ENCODE measurements at places on chromosomes 2 and 18.

GRCh38 chr2:174312581-174313234 lies 22.0 kb upstream of the SP9 start:
- no peak for DNase-seq

DNA sequence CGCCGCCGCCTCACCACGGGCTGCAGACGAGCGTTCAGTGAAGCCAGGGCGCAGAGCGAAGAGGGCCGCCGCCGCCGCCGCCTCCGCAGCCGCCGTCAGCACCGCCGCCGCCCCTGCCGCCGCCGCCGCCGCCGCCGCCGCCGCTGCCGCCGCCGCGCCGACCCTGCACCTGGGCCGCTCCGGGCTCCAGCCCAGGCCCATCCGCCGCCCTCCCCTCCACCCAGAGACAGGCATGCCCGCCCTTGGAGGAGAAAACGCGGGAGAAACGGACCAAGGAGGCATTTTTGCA lies 3.0 kb downstream of the POU3F3 start:
- DNase-seq: no peak

- DNase-seq: no peak
Measured at GRCh38 chr18:48030616-48031480, 100.4 kb upstream of the SMAD2 start.

DNA sequence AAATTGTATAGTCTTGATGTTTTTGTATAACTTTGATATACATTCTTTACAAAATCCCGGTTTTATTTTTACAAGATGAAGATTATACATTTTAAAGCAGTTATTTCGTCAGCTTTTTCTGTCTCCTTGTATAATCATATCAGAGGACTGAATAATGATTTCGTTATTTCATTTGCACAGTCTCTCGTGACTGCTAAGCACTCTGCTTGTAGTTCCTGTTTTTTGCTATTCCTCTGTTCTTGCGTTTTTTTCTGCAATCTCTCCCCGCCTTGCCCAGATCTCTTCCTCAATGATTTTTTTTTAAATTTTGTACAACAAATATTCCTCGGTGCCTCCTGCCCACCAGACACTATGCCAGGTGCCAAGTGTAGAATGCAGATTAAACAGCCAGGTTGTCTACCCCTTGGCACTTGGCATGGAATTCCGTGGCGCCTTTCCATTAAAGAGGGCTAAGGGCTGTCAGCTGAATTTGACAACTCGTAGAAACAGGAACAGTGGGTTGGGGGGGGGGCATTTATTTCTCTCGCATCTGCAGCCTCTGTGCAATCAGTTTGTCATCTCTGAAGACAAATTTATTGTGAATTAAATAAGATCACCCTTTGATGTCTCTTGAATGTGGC lies 69.6 kb downstream of the KLHL29 start:
- no peak for DNase-seq

- DNase-seq: no peak
Measured at GRCh38 chr18:74453642-74454198, 3.4 kb downstream of the DIPK1C start.

GRCh38 chr2:234608946-234609345 lies 112.1 kb upstream of the ARL4C start:
- no peak for DNase-seq

- DNase-seq: no peak
Measured at GRCh38 chr2:106537047-106537446, 49.9 kb downstream of the CD8B2 start.

- DNase-seq: no peak
Measured at GRCh38 chr2:117537032-117537431, 277.5 kb upstream of the DDX18 start.

- no peak for DNase-seq
Measured at GRCh38 chr2:205995260-205995659, 90.7 kb downstream of the INO80D start.

GRCh38 chr18:370751-371608 lies 103.1 kb upstream of the THOC1 start:
- no peak for DNase-seq

GRCh38 chr2:20231159-20231558 lies 6.2 kb upstream of the SDC1 start:
- no peak for DNase-seq

DNA sequence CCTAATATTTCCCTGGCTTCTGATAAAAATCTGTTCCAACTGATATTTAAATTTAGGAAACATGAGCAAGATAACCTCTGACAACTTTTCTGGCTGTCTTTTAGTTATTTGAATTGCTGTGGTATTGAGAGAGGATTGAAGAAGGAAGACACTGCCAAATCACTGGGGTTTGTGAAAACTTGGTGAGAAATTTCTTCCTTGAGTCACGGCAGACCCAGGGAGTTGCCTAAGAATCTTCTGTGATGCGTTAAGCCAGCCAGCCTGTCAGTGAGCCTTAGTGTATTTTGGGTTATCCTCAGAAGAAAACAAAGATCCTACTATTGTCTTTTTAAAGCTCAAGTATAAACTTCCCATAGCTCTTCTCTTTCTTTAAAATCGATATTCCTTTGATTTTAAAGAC lies 17.5 kb upstream of the DOK6 start:
- DNase-seq: no peak

DNA sequence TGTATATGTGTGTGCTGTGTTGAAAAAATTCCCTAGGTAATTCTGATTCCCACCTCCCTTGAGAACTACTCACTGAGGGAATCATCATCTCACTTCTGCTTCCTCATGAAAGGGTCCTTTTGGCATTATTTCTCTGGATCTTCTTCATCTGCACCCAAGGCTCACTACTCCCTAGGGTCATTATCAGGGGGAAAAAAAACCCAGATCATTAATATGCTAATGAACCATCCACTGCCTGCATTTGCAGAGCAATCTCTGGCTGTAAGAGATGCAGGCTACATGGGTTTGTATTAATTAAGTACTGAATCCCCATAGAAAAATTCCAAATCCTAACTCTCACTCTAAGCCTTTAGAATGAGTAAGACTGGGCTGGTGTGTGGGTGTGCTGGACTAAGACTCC lies 68.0 kb upstream of the IGFBP5 start:
- no peak for DNase-seq

GRCh38 chr18:13178976-13179375 lies 39.6 kb upstream of the LDLRAD4 start:
- no peak for DNase-seq

GRCh38 chr2:20424300-20425290 lies 22.3 kb upstream of the RHOB start:
- DNase-seq: peak; percentile 32

DNA sequence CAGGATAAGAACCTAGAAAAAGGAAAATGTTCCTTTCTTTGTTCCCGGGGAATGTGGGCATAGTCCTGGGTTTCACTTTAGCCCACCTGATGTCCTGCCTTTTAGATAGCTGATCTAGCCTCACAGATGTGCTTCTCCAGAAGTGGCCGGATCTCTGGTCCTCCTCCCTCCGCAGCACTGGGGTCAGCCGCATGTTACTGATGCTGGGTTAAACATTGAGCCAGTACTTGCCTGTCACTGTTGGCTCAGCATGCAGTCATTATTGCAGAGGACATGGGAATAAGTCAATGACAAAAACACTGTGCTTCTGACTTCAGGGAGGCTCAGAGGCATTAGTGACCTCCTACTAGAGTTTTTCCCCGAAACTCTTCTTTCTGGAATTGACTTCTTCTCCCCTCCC lies 27.6 kb downstream of the NCK2 start:
- no peak for DNase-seq

- no peak for DNase-seq
Measured at GRCh38 chr2:171651667-171652415, 35.4 kb upstream of the DYNC1I2 start.

DNA sequence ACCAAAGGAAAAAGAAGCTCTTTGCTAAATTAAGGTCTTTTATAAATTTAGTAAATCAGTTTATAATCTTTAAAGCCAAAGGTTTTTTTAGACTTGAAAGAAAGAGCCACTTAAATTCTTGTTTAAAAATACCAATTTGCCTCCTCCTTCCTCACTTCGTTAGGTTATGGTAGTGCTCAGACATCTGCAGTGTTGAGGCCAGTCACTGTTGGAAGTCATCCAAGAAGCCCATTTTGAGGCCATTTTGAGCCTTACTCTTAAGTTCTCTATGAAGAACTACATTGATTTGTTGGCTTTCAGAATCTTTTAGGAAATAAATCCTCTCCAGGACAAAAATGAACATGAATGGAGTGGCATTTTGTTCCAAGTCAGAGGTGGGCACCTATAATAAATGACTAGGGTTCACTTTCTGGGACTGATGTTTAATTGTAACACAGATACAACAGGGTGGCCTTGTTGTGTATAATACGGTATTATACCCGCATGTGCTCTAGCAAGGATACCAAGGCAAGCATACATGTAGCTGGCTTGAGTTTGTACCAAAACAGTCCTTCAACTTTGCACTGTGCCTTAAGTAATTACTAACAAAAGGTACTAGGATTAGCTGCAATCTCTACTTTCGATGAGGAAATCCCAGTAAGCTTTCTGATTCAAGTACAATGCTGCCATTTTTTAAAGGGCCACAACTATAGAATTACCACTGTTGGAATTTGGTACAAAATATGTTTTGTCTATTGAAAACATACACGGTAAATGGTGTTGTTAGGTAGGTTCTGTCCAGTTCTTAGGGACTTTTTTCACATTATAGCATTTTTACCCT lies 22.8 kb downstream of the SLC66A3 start:
- no peak for DNase-seq

DNA sequence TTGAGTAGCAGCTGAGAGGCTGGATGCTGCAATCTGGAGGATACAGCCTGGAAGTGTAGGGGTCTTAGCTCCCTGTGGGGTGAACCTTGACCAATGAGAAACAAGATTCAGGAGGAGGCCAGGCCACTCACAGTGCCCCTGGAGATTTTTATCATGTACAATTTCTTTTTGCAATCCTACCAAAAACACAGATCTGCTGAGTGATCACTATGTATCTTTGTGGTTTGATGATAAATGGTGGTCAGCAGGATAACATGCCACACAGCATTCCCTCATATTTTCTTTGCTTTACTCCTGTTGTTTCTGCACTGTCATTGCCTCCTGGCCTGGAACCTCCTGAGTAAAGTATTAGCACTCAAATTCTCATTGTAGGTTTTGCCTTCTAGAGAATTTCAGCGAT lies 357.9 kb downstream of the THSD7B start:
- no peak for DNase-seq

DNA sequence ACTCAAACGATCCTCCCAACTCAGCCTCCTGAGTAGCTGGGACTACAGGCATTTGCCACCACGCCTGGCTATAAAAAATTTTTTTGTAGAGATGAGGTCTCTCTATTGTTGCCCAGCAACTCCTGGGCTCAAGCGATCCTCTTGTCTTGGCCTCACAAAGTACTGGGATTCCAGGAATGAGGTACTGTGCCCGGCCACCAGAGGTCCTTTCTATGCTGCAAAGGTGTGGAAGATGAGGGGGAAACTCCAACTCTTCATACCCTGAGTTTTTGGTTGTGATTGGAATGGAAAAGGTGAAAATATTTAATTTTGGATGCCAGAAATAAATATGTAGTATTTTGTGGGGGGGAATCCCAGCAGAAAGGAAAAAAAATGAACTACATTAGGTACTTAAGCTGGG lies 36.0 kb downstream of the MRPL33 start:
- DNase-seq: no peak

- no peak for DNase-seq
Measured at GRCh38 chr2:29894822-29895614, 26.4 kb downstream of the ALK start.

- DNase-seq: no peak
Measured at GRCh38 chr2:47628904-47629303, 154.0 kb upstream of the MSH6 start.

GRCh38 chr2:222127660-222128059 lies 171.1 kb downstream of the PAX3 start:
- no peak for DNase-seq

DNA sequence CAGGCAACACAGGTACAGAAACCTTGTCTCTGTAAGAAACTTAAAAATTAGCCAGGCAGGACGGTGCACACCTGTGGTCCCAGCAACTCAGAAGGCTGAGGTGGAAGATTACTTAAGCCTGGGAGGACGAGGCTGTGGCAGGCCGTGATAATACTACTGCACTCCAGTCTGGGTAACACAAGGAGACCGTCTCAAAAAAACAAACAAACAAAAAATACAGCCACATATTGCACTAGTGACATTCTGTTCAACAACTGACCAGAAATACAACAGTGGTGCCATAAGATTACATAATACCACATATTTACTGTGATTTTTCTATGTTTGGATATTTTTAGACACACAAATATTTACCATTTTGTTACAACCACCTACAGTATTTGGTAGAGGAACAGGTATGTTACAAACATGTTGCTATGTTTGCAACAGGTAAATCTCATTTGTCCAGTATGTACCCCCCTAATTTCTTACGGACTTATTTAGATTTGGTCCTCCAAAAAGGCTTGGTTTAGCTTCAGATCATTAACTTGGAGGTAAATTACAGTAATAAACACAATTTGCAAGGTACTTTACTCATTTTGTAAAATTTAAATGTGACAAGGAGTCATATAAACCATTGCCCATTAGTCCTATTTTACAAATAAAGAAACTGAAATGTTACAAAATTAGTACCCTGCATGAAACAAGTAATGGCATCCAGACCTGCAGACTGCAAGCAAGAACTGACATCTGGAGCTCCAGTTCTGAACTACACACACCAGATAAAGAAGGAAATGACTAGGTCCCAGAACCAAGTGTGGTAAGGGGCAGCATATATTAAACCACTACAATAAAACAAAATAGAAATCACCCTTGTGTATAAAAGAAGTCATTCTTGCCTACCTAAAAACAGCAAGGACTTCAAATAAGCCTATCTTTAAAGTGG lies 36.8 kb downstream of the TRIP12 start:
- no peak for DNase-seq

DNA sequence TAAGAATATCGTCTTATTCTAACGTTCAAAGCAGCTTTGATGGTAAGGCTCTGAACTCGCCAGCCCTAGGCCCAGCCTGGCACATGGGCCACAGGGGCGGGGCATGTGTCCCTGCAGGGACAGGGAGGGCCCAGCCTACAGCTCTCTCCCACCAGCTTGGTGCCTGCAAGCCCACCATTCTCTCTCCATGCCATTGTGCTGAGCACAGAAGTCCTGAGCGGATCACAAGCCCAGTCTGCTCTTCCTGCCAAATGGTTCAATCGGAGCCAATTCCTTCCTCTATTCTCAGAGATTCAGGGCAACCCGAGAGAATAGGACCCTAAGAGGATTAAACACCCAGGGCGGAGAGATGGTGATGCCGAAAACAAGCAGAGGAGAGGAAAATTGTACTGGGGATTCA lies 50.3 kb upstream of the APCDD1 start:
- peak; percentile 15 for DNase-seq

DNA sequence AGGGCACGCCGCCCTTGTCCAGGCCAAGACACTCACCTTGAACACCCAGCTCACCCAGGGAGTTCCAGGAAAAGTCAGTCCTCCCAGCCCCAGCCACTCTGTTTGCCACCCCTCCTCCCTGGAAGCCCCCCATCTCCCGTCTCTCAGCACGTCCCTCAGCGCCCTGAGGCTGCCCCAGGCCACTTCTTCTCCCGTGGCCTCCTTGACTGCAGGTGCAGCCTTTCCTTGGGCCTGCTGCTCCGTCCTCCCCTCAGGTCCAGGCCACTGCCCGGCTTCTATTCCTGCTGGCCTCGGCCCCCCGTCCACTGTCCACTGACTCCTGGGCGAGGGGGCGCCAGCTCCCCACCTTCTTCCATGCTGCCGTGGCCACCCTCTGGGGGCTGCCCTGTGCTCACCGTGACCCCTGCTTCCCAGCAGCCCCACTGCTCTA lies 239.1 kb downstream of the HDAC4 start:
- DNase-seq: no peak

- no peak for DNase-seq
Measured at GRCh38 chr2:110713513-110714362, 18.6 kb upstream of the ACOXL start.

GRCh38 chr2:216281876-216282275 lies 90.4 kb downstream of the MARCHF4 start:
- DNase-seq: no peak

Measured in amygdala (tissue), 56 donors.